Right cardiac atrium (tissue), 5 donors: ENCODE measurements at places on chromosomes 5 and 9. TPM values are rescaled to one million over a fixed set of nuclear protein-coding genes. Genes with fewer than 3 reads are reported as not detected.

DNA sequence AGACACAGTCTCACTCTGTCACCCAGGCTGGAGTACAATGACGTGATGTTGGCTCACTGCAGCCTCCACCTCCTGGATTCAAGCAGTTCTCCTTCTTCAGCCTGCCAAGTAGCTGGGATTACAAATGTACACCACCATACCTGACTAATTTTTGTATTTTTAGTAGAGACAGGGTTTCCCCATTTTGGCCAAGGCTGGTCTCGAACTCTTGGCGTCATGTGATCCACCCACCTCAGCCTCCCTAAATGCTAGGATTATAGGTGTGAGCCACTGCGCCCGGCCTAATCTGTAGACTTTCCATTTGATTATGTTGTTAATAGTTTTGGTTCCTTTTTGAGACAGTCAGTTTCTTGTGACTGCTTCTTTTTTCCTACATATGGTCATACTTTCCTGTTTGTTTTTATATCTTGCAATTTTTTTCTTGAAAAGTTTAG is 31.0 kb downstream of the MTREX start:
- DNase-seq = peak; percentile 28

- no peak for DNase-seq
Measured at GRCh38 chr9:116975126-116975525, 288.0 kb downstream of the TRIM32 start.

- no peak for DNase-seq
Measured at GRCh38 chr5:129496421-129496820, 36.3 kb downstream of the ADAMTS19 start.

The CDX1 gene
- not detected for total RNA-seq

GRCh38 chr9:82410866-82411265 is 422.3 kb downstream of the SPATA31D1 start:
- DNase-seq = no peak

The PSMB7 gene
- 130 TPM for total RNA-seq

The DMRT3 gene
- total RNA-seq = not detected

GRCh38 chr5:172546196-172546595 is 91.9 kb upstream of the SH3PXD2B start:
- DNase-seq = no peak

- DNase-seq = no peak
Measured at GRCh38 chr5:176892663-176893062, 6.5 kb downstream of the HK3 start.

The FAM169A gene
- total RNA-seq = 7.9 TPM

DNA sequence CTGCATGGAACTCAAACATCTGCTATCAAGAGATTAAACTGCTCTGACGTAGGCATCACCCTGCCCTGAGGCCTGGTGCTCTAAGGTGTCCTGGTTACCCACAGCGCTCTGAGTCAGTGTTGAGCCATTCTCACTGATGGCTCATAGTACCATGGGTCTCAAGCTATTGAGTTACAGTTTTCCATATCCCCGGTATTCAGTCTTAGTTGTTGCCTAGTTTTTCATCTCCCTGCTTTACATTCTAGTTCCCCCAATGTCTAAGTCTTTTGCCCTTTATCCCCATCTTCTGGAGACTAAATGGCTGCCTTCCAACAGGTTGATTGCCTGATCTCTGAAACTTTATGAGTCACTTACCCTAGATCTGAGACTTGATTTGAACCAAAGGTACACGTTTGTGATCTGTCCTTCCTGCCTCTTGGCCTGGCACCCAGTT is 161.2 kb upstream of the PTGER4 start:
- DNase-seq = no peak

The PAPPA gene
- total RNA-seq = 2.1 TPM

DNA sequence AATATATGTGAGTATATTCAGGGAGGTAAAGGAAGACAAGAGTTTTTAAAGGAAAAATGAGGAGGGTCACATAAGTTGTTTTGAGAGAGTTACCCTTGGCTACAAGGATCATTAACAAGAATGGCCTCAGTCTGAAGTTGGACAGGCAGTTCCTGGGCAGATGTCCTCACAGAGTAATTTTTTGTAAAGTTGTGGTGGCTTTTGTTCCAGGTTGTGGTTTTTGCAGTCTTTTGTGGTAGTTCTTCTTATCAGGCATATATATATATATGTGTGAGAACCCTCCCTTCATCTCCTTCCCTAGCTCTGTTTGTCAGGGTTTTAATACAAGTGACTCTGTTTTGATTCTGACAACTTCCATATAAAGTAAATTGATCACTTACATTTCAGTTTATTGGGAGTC is 60.0 kb downstream of the CSNK1G3 start:
- DNase-seq = no peak

The PCDH1 gene
- total RNA-seq = 14.6 TPM

- DNase-seq = no peak
Measured at GRCh38 chr5:105430516-105430915, 1867.9 kb upstream of the NUDT12 start.

DNA sequence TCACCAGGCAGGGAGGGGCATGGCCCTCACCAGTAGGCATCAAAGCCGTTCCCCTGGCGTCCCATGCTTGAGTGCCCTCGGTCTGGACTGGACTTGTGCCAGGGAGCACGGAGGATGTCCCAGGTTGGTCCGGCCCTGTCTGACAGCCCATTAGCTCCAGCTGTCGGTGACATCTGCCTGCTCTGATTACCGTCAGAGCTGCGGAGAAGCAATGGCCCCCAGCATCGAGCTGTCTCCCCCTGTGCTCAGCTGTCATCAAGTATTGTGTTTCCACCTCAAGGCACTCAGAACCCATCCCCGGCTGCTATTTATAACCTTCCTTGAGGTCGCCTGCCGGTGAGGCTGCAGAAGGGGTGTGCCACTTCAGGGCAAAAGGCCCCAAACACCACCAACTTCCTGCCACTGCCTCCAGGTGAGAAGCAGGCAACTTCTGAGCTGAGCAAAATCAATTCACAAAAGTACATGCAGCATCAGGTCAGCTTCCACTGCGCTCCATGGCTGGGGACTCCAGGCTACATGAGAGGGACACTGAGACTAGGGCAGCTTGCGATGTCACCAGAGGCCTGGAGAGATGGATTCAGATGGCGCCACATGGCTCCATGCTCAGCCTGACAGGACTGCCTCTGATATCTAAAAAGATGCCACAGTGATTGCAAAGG is 142.7 kb downstream of the C5orf15 start:
- peak; percentile 76 for DNase-seq

GRCh38 chr9:136682710-136683109 is 4.5 kb downstream of the AGPAT2 start:
- no peak for DNase-seq

- DNase-seq = no peak
Measured at GRCh38 chr5:73901043-73901442, 275.0 kb downstream of the ARHGEF28 start.

DNA sequence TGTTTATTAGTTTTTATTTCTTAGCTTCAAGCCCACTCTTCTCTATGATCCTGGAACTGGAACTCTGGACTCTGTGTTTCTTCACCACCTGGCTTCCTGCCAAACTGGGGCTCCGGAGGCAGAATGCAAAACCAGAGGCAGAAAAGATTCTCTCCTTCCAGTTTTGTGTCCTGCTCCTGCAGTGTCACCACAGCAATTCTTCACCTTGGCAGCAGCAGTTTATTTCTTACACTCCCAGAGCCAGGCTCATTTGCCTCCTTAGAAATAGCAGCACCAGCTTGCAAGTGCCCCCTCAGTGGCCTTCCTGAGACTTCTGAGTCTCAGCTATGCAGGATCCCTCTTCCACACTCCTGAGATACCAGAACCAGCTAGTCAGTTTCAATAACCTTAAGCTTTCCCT is 26.7 kb upstream of the CAMK4 start:
- DNase-seq = peak; percentile 21

- DNase-seq = no peak
Measured at GRCh38 chr9:71820403-71820921, 52.1 kb upstream of the CEMIP2 start.

The PCDHB7 gene
- 1.7 TPM for total RNA-seq

- no peak for DNase-seq
Measured at GRCh38 chr9:33246269-33246860, 6.4 kb downstream of the SPINK4 start.

The IFNK gene
- total RNA-seq = not detected

- no peak for DNase-seq
Measured at GRCh38 chr5:134171972-134172371, 4.8 kb downstream of the SKP1 start.

DNA sequence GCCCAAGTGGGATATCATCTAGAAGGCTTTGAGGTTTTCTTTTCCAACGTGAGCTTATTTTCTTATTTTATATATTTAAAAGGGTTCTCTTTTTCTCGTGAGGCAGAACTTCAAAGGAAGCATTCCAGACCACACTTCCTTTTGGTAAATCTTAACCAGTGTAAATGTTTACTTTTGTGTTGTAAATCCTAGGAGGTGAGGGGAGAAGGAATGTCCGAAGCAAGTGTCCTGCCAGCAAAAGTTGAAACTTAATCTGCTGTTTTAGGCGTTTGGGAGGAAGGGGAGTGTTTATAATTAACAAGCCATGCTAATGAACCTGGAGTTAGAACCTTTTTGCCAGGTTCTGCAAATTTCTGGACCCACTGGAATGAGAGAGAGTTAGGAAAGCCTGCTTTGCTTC is 37.9 kb downstream of the WWC1 start:
- DNase-seq = no peak

GRCh38 chr9:125924351-125924750 is 177.2 kb downstream of the PBX3 start:
- no peak for DNase-seq

GRCh38 chr9:112945620-112946208 is 55.0 kb upstream of the SLC46A2 start:
- DNase-seq = no peak

DNA sequence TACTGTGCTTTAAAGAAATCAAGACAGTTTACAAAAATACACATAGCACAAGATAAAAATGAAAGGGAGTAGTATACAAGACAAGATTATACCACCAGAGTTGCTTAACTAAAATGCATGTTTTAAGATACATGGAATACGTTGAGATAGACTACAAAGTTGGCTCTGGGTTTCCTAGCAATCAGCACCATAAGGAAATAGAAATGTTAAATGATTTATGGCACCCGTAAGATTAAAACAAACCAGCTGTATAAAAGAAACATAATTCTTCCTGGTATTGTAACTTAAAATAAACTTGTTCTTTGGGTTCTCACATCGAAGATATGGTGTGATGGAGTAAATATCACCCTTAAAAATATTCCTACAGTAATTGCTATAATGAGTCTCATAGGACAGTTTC is 9.9 kb upstream of the CSNK1G3 start:
- DNase-seq = no peak

DNA sequence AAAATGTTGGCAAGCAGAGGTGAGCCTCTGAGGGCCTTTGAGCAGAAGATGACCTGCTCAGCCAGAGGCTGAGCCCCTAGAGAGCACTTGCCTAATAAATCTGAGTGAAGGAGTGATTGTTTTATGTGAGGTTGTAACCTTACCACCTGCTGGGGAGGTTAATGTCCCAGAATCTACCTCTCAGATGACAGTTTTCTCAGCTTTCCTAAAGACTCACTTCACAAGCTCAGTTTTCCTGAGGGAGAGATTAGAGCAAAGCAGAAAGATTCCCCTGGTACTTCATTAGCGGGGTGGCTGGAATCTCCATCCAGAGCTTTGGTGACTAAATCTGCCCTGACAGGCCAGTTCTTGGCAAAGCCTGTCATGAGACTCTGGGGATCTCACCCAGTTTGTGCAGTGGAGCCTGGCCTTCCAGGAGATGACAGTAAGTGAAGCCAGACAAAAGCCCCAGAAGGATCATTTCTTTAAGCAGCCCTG is 48.8 kb upstream of the GALNT10 start:
- DNase-seq = no peak

GRCh38 chr5:134568761-134569695 is 43.6 kb downstream of the JADE2 start:
- DNase-seq = peak; percentile 95

The FKTN gene
- 9.8 TPM for total RNA-seq

- DNase-seq = no peak
Measured at GRCh38 chr5:83025690-83026478, 51.3 kb downstream of the TMEM167A start.

- DNase-seq = no peak
Measured at GRCh38 chr5:149374801-149375200, 4.3 kb downstream of the IL17B start.

GRCh38 chr9:109776391-109776790 is 3.6 kb upstream of the PALM2AKAP2 start:
- no peak for DNase-seq

The GKAP1 gene
- 13.6 TPM for total RNA-seq

GRCh38 chr5:20601678-20602100 is 613.7 kb upstream of the CDH18 start:
- DNase-seq = no peak

- no peak for DNase-seq
Measured at GRCh38 chr9:109272745-109273144, 48.1 kb downstream of the EPB41L4B start.

The FOXB2 gene
- total RNA-seq = not detected

GRCh38 chr5:10576790-10577189 is 12.9 kb downstream of the ANKRD33B start:
- no peak for DNase-seq

GRCh38 chr5:21678526-21678925 is 1174.6 kb downstream of the CDH12 start:
- DNase-seq = no peak

- DNase-seq = no peak
Measured at GRCh38 chr9:129620669-129621295, at the start of gene C9orf50. TSS of gene C9orf50 (minus strand) at chr9:129621101. CDS start at chr9:129620574, 527 bp downstream.

- no peak for DNase-seq
Measured at GRCh38 chr5:94209774-94210355, 408.5 kb downstream of the KIAA0825 start.

GRCh38 chr9:6382681-6383080 is 30.3 kb upstream of the UHRF2 start:
- no peak for DNase-seq

DNA sequence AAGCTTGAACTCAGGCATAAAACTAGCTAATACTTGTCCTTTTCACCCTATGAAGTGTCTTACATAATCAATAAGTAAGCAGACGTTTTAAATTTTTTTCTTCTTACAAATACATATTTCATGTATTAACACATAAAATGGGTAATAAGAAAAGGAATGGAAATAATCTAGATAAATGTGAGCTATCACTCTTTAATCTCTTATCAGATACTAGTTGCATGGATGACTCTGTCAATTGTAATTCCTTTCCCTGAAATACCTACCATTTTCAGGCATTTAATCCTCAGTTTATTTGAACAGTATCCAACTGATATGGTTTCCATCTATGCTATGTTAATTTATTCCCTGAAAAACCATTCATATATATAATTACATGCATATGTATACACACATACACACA is 166.0 kb upstream of the RGS7BP start:
- no peak for DNase-seq

- no peak for DNase-seq
Measured at GRCh38 chr9:130008538-130008937, 34.5 kb downstream of the FNBP1 start.

DNA sequence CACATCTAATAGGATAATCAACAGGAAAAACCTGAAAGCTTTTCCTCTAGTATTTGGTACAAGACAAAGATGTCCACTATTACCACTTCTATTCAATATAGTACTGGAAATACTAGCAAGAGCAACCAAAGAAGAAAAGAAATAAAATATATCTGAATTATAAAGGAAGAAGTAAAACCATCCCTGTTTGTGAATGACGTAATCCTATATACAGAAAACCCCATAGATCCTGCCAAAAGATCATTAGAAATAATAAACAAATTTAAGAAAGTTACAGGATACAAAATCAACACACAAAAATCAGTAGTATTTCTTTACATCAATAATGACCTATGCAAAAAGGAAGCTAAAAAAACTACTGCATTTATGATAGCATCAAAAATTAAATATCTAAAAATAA is 1191.3 kb upstream of the C9orf72 start:
- no peak for DNase-seq
